Endodermal cell (in vitro differentiated cells): ENCODE measurements at places on chromosomes 7 and 10.

- no peak for DNase-seq
These were observed 211.0 kb downstream of the LRRN3 start for GRCh38 chr7:111301891-111302290.

DNA sequence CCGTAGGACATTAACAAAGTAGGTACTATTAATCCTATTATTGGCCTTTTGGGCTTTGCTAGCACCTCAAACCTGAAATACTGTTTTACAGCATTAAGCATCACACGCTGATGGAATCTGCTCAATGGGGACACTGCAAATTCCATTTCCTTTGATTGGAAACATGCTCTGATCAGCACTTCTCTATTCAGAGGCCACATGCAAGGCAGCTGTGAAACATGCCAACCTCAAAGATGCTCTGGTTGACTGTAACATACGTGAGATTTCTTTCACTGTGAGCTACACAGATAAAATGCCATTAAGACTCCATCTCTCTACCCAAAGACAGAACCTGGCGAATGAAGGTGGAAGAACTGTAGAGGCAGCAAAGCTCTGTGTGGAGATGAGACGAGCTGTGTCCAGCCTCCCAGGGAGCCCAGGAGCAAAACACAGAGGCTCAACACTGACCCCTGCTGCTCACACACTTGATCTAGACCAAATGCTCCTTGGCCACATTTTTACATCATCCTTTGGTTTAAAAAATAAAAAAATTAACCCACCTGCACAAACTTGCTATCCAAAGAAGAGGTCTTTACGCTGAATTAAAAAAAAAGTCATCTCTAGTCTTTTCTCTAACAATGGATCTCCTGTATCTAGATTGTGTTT, 8.0 kb downstream of the RSU1 start:
- DNase-seq: peak; percentile 87

GRCh38 chr7:54838175-54838910, 79.3 kb upstream of the SEC61G start:
- no peak for DNase-seq

DNA sequence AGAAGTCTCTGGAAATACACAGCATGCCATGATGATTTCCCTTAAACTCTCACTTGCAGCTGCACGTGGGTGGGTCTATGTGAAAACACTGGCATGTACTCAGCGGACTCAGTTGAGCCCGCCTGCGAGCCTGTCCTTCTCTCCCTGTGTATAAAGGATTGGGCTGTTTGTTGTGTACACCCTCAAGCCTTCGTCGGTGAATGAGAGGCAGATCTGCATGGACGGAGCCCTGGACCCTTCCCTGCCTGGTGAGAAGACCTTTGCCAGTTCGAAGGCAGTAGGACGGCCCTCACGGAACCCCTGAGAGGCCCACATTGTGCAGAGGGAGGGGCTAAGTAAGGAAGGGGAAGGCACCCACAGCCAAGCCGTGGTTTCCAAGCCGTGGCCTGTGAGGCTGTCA, 121.2 kb downstream of the WDFY4 start:
- DNase-seq: no peak

DNA sequence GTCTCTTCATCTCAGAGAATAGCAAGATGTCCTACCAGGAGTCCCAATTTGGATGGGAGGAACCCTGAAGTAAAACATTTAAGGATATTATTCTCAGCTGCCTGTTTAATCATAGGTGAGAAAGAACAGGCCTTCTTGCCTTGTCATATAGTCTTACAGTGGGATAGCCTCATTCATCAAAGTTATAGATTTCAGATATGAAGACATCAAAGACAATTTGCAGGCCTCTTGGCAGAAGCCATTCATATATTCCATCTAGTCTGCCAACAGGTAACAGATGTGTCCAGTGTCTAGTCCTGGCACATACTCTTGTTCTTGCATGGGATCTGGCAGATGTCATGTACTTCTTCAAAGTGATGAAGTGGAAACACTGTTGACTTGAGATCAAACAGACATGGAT, 601.3 kb upstream of the GHITM start:
- no peak for DNase-seq
